ENCODE measurements at places on chromosomes 12 and 14.

- DNase-seq: no peak
These were observed 28.5 kb upstream of the TMCC3 start for GRCh38 chr12:94678849-94679248.

GRCh38 chr14:80428171-80428570 lies 216.9 kb upstream of the DIO2 start:
- DNase-seq: no peak

GRCh38 chr14:95442633-95443021 lies 73.8 kb downstream of the SYNE3 start:
- DNase-seq: peak; percentile 73

GRCh38 chr12:42380733-42381132 lies 54.8 kb downstream of the PPHLN1 start:
- no peak for DNase-seq

DNA sequence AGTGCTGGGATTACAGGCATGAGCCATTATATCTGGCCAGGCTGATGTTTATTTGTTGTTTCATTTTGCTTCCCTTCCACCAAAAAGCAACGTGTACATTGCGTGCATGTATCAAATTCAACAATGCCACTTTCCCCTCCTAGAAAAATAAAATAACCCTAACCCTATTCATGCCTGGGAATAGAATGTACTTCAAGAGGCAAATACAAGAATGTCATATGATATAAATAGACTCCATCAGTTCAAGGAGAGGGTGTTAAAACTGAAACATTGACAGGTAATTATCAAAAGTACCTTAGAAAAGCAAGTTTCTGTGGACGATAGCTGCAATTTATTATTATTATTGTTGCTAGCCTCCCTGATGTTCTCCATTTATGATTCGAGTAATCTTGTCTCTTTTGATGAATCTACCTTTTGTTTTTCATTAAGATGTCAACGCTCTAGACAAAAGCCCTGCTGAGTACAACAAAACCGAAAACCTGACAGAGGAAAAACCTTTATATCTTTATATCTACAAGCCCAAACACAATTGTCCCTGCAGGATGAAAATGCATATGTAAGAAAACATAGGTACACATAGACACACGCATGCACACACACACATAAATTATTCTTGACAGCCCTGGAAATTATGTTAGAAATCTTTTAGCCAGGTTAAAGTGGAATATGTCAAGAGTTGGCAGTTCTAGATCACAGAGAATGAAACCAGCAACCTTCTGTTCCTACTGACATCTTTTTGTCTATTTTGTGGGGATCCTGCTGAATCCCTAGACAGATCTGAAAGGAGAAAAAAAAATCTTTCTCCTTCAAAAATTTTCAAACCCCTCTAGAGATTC lies 98.9 kb downstream of the BTG1 start:
- DNase-seq: no peak

DNA sequence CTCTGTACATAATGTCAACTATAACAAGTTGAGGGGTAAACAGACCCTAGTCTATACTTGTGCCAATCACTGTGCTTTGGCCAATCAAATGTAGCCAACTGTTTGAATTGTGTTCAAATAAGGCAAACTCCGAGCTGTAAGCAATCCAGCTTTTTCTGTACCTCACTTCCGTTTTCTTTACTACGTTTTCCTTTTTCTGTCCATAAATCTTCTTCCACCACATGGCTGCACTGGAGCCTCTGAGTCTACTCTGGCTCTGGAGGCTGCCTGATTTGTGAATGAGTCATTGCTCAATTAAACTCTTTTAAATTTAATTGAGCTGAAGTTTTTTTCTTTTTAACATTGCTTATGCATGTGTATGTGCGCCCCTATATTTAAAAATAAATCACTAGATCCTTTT lies 29.7 kb downstream of the CLEC1A start:
- DNase-seq: no peak
